ENCODE measurements at places on chromosomes 16 and 17.

DNA sequence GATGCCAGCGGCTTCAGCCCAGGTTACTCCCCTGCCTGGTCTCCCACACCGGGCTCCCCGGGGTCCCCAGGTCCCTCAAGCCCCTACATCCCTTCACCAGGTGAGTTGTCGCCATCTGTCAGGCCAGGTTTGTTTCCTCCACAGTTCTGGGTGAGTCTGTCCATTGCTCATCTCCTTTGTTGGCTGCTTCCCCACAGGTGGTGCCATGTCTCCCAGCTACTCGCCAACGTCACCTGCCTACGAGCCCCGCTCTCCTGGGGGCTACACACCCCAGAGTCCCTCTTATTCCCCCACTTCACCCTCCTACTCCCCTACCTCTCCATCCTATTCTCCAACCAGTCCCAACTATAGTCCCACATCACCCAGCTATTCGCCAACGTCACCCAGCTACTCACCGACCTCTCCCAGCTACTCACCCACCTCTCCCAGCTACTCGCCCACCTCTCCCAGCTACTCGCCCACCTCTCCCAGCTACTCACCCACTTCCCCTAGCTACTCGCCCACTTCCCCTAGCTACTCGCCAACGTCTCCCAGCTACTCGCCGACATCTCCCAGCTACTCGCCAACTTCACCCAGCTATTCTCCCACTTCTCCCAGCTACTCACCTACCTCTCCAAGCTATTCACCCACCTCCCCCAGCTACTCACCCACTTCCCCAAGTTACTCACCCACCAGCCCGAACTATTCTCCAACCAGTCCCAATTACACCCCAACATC, 28.8 kb downstream of the POLR2A start:
- no peak for DNase-seq

GRCh38 chr17:2102931-2103809, 48.3 kb downstream of the HIC1 start:
- no peak for DNase-seq

GRCh38 chr17:74454197-74455024, 12.0 kb upstream of the CD300A start:
- peak; percentile 95 for DNase-seq

DNA sequence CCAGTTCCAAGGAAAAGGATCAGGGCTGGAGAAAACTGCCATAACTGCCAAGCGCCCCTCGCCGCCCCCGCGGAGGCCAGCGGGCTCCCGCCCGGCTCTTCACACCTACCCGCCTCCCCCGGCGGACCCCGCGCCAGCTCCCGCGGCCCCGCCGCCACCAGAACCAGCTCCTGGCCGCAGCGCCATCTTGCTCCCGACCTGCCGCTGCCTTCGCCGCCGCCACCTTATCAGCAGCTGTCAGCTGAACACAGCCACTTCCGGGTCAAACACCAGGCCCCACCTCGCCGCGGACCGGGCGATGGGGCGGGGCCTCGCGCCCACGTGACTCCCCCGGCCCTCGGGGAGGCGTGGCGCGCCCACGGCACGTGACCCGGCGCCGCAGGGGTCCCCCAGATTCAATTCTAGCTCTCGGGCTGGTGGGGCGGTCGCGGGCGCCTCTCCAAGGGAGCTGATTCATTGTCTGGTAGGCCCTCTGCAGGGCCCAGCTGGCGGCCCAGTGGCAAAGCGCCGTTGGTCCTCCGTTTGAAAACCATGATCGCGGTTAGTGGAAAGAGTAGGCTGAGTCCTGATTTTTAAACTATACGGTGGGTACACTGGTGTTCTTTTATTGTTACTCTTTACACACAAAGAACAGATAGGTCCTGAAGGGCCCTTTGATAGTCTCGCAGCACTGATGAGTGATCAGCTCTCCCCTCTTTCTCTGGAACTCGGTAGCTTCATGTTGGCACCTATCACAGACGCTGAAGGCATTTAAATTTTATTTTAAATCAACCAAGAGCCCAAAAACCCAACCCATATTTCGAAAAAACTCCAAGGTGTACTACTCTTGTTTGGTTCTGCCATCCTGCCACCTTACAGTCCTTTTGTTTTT, at the start of gene SYNRG:
Gene SYNRG (minus strand): TSS at position 249 of the 871 bp plus-strand sequence. CDS start 63 bp downstream, at position 186.
- peak; percentile 81 for DNase-seq

DNA sequence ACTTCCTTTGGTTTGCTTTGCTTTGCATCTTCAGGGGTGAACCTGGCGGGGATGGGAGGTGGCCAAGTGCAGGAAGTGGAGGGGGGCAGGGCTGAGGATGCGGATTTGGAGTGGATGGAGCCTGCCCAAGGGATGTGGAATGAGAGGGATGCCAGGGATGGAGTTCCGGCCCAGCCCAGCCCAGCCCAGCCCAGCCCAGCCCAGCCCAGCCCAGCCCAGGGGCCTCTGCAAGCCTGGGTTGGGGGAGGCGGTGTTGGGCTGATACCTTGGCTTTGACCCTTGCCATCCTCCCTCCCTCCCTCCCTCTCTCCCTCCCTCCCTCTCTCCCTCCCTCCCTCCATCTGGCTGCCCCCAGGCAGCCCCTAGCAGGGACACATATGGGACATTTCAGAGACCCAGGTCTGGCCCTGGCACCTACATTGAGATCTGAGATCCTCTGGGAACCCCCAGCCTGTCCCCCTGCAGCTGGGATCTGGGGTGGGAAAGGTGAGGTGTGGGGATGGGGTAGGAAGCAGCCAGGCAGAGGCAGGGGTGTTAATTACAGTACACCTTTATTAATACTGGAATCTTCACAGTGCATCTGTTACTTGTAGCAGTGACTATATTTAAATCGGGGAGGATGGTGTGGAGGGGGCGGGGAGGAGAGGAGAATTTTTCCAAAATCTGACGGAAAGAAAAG, 14.5 kb downstream of the IL34 start:
- DNase-seq = no peak

GRCh38 chr17:82400830-82401229, 17.3 kb upstream of the HEXD start:
- no peak for DNase-seq

- no peak for DNase-seq
Measured at GRCh38 chr16:59469266-59469665, 735.1 kb upstream of the GOT2 start.

DNA sequence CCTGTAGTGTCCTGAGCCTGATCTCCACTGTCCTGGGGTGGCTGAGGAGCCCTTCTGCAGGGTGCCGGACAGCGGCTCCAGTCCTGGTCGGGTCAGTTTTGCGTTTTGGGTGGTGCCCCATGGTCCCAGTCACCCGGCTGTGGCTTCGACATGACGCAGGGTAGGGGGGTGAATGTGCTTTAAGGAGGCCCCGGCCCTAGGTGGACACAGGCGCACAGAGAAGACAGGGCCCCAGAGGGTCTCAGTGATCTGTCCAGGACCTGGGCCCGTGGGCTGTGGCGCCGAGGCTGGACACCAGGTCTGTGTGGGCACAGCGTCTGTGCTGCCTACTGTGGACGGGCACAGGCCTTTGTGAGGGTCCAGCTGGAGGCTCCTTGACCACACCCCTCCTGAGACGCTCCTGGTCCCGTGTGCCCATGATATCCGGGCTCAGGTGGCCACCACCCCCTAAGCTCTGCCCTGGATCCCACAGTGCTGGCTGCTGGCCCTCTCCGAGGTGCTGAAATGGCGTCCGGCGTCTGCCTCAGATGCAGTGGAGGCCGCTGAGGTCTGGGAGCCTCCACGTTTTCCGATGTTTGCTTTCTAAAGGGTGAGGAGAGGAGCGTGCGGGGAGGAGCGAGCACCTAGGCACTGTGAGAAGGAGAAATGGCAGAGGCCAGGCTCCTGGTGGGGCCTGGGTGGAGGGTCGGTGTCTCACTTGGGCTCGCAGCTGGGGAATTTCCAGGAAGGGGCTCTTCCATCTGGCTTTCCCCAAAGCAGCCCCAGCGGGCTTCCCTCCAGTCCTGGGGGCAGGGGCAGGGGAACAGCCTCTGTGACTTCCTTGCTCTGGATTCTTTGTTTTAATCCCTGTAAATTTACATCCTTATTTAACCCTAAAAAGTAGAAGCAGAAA, 56.1 kb upstream of the ACSF3 start:
- DNase-seq = no peak

DNA sequence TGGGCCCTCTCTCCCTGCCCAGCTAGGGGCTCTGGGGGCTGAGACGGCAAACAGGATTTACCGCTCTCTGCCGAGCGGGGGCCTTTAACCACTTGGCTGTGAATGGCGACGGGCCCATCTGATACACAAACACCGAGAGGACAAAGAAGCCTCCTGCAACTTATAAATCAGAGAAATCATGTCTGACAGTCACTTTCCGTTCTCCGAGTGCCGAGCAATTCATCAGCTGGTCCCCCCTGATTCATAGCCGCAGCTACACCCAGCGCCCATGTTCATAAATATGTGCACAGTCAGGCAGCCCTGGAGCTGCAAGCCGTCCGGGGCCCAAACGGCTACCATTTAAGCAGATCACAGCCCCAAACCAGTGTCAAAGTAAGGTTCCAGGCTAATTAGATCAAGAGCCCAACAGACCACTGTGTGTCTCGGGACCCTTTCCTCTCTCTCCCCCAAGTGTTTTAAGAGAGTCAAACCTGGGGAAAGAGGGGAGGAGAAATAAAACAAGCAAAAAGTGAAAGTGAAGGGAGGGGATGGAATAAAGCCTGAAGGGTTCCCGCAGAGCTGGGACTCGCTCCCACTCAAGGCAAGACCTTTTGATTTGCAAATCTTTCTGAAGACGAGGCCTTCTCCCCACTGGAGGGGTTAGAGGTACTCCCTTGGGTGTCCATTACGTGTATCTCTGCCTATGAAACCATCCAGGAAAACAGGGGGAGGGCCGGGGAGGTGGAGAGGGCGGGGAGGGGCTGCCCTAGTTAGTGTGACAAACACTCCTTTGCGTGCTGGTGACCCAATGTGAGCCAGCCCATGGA, 154.7 kb downstream of the C16orf78 start:
- DNase-seq = no peak

- no peak for DNase-seq
Measured at GRCh38 chr16:14186795-14187221, 115.7 kb downstream of the MRTFB start.

GRCh38 chr16:84650062-84650991, 2.0 kb downstream of the KLHL36 start:
- DNase-seq = no peak

- peak; percentile 86 for DNase-seq
Measured at GRCh38 chr17:73788111-73788510, 143.9 kb upstream of the SDK2 start.

- no peak for DNase-seq
Measured at GRCh38 chr17:72684405-72685020, 408.0 kb downstream of the SLC39A11 start.

DNA sequence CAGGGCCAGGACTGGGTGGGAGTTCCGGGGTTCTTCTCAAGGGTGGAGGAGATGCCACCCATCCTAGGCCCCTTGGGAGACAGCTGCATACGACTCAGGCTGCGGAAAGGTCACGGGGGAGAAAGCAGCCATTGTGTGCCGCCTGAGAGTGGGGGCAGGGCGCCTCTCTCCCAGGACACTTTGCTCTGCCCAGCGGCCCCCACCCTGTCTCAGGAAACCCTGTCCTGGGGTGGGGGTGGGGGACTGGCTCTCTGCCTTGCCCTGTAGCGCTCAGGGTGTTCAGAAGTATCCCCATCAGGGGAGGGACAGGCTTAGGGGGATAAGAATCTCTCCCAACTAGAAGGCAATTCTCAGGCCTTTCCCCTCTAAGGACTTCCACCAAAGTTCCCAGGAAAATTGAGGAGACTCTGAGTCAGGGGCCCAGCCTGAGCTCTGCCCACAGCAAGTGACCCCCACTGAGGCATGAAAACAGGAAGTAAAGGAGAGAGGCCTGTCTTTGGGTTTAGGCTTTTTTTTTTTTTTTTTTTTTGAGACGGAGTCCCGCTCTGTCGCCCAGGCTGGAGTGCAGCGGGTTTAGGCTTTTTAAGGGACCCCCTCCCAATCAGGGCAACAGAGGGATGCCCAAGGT, 4.9 kb downstream of the GIT1 start:
- no peak for DNase-seq

DNA sequence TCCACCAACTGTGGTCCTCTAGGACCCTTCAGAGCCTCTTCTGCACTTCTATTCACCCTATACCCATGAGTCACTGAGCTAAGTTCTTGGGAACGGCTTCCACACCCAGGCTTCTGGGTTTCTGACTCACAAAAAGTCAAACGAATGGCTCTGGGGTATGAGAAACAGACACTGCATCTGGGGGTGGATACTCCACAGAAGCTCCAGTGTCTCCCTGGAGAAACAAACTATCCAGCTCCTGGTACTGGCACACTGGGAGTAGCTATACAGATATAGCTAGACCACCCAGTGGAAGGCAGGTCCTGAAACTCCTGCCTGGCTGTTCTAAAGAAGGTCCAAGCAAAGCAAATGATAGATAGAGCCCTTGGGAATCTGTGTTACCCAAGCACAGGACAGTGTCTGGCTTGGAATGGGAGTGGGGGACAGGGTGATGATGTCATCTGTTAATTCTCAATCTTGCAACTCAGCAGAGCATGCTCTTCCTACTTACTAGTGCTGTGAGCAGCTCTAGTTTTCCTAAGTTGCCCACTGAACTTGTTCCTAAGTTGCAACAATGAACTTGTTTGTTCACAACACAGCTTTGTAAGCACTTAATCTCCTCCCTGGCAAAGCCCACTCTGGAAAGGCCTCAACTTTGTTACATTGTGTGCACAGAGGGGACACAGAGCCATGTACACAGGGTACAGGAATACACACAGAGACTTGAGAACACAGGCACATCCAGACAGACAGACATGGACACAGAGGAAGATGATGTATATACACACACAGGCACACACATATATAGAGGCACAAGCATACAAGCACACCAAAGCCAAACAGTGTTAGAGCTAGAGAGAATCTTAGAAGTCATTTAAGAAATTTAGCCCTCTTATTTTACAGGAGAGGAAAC, 6.7 kb downstream of the MMP28 start:
- no peak for DNase-seq

- no peak for DNase-seq
Measured at GRCh38 chr16:56246051-56246817, 54.9 kb downstream of the GNAO1 start.

DNA sequence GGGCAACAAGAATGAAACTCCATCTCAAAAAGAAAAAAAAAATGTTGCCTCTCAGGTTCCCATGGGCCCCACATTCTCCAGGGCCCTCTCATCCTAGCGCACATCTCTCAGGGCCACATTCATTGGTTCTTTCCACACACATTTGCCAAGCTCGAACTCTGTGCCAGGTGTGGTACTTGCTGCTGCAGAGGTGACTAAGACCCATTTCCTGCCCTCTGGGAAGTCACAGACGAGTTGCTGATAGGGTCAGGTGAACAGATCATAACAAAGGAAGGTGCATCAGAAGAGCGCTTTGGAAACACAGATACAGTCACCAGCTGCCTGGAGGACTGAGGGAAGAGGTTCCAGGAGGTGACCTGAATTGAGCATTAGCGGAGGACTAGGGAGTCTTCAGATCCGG, 1.0 kb downstream of the GSDMA start:
- no peak for DNase-seq

- peak; percentile 31 for DNase-seq
Measured at GRCh38 chr16:87860553-87861299, 8.6 kb downstream of the SLC7A5 start.

- no peak for DNase-seq
Measured at GRCh38 chr16:78791011-78791410, 691.6 kb downstream of the WWOX start.

GRCh38 chr17:78113804-78114785, 14.5 kb downstream of the TMC6 start:
- DNase-seq = no peak

GRCh38 chr16:19382887-19383816, 34.5 kb upstream of the TMC5 start:
- no peak for DNase-seq
